ENCODE measurements at places on chromosomes 2 and 18. TPM values are rescaled to one million over a fixed set of nuclear protein-coding genes. Genes with fewer than 3 reads are reported as not detected.

ZC3H6 gene
- total RNA-seq = 0.69 TPM

CCDC85A gene
- 0.74 TPM for total RNA-seq

- no peak for DNase-seq
Measured at GRCh38 chr2:56108806-56109205, 75.0 kb upstream of the CCDC85A start.

DNA sequence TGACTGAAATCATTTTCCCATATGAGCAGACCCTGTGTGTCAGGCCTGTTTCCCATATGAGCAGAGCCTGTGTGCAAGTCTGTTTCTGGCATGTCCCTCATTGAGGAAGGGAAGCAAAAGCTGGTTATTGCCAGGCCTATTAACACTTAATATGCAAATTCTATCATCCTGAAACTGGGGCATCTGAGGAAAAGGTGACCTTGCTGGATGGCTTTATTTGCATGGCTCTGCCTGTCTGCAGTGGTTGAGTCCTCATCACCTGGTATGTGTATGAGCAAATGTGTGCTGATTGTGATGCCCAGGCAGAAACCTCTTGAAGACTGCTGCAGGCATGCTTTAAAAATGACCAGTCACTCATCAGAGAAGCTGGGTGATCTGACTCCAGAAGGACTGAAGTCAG, 31.2 kb downstream of the EIF4E2 start:
- DNase-seq = no peak
